ENCODE measurements at places on chromosomes 7 and 10.

- DNase-seq, result no peak
Measured at GRCh38 chr7:47375121-47375938, 206.6 kb downstream of the TNS3 start.

DNA sequence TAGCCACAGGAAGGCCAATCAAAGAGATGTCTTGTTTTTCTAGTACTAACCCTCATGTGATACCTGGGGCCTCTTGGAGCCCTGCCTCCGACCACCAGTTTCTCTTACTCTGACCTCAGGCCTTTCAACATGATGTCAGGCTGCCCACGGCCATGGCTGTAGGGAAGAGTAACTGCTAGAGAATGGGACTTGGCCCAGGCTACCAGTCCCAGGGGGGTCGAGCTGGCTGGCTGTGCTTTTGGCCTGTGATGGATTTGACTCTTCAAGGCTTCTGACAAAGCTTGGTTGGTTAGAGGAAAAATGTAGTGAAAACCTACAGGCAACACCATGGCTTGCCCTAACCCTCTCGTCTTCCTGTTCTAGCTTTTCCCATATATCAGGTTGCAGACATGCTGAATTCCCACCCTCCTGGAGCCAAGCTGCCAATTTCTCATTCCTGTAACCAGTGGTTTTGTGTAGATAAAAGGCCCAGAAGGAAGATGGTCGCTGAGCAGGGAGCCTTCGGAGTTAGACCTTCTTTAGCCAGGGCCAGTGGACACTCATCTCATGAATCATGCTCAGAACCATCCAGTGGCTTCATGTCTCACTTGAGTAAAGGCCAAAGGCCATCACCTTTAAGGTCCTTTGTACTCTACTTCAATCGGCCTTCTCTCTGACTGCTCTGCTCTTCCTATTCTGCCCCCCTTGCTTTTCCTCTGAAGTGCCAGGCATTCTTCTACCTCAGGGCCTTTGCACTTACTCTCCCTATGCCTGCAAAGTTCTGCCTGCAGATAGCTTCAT lies 19.7 kb downstream of the SUFU start:
- no peak for DNase-seq

GRCh38 chr10:116775488-116776400 lies 33.4 kb upstream of the HSPA12A start:
- no peak for DNase-seq

DNA sequence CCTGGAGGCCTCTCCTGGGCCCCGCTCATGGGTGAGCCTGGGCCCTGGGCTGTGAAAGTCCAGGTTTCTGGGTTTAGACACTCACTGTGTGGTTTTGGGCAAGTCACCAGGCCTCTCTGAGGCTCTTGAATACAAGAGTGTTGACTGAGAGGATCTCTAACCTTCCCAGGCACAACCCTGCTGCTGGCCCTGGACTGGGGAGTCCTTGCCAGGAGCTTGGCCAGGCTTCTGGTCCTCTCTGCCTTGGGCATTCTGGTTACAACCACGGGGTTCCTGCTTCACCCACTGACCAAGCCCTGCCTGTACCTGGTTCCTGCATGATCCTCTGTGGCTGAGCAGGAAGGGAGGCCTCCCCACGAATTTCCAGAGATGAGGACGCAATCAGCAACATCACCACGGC lies 63.6 kb upstream of the COL13A1 start:
- no peak for DNase-seq

GRCh38 chr10:71397296-71398212 lies 834 bp downstream of the CDH23 start:
- no peak for DNase-seq

DNA sequence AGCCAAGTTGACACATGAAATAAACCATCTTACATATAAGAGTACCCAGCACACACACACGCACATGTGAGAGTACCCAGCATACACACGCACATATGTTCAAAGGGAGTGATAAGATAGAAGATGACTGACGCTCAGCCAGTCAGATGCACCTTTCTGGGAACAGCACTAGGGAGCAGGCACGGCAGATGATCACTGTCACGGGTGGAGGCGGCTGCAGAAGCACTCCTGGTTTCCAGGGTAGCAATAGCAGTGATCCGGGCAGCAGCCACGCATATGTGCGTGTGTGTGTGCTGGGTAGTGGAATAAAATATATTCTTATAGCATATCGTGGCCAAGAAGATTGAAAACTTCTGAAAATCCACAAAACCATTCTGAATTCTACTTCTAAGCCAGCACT lies 85.8 kb upstream of the NAMPT start:
- DNase-seq, result no peak

- DNase-seq, result no peak
Measured at GRCh38 chr7:75835688-75836285, 22.2 kb upstream of the CCL24 start.

DNA sequence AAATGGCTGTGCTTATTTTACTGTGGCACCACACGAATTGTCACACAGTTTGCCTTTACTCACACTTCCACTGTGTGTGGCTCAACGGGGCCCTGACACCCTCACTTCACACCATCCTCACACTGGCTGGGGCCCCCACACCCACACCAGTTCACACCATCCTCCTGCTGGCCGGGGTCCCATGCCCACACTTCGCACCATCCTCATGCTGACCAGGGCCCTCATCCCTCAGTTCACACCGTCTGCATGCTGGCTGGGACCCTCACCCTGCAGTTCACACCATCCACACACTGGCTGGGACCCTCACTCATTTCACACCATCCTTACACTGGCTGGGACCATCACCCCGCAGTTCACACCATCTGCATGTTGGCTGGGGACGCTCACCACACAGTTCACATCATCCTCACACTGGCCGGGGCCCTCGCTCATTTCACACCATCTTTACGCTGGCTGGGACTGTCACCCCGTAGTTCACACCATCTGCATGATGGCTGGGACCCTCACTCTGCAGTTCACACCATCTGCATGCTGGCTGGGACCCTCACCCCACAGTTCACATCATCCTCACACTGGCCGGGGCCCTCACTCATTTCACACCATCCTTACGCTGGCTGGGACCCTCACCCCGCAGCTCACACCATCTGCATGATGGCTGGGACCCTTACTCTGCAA lies 36.0 kb downstream of the BRI3 start:
- DNase-seq, result no peak

GRCh38 chr7:66162622-66163021 lies 42.5 kb upstream of the TPST1 start:
- no peak for DNase-seq

DNA sequence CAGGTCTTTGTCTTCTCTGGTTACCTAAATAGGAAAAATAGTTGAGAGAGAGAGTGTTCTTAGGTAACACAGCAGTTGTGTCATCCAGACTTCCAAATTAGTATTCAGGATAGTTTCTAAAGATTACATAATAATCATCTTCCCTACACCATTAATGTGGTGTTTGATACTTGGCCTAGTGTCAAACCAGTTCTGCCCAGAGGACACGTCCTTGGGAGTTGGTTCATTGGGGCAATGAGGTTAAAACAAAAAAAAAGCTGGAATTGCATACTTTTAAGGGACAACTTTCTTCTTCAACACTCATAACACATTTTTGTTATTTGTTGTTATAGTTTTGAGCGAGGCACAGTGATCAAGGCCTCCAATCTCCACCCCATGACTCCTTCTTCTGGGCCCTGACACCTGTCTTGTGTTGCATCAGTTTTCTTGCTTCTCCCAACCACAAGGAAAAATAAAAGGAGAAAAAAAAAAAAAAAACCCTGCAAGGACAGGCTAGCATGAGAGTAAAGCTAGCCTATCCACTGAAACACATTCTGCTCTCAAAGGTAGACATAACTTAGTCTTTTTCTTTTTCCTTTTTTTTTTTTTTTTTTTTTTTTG lies 28.8 kb downstream of the STN1 start:
- no peak for DNase-seq

- no peak for DNase-seq
Measured at GRCh38 chr10:92880917-92881316, 32.6 kb downstream of the EXOC6 start.

GRCh38 chr7:116384936-116385635 lies 114.5 kb upstream of the CAV2 start:
- no peak for DNase-seq

GRCh38 chr10:91012502-91012901 lies 91.6 kb upstream of the ANKRD1 start:
- DNase-seq, result no peak

- no peak for DNase-seq
Measured at GRCh38 chr10:98270073-98270740, 2.2 kb upstream of the LOXL4 start.

- no peak for DNase-seq
Measured at GRCh38 chr10:31353574-31353973, 34.6 kb downstream of the ZEB1 start.

DNA sequence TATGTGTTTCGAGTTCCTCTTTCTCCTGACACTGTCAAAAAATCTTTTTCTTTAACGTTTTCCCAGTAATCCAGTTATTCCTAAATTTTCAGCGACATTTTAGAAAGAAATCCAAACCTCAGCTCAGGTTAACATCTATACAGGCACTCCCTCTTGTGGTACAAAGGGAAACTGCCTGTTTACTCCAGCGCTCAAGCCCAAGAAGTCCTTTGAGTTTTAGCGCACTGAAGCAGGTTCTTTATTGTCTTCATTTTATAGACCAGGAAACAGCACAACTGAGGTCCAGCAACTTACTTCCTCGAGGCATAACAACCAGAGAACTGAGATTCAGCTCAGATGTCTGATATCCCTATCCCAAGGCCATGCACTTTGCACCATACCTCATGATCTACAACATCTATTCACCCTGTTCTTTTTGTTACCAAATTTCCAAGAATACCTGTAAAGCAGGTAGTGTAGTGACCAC lies 287.2 kb upstream of the MKLN1 start:
- no peak for DNase-seq

- DNase-seq, result no peak
Measured at GRCh38 chr7:66542049-66542448, 86.6 kb upstream of the KCTD7 start.

DNA sequence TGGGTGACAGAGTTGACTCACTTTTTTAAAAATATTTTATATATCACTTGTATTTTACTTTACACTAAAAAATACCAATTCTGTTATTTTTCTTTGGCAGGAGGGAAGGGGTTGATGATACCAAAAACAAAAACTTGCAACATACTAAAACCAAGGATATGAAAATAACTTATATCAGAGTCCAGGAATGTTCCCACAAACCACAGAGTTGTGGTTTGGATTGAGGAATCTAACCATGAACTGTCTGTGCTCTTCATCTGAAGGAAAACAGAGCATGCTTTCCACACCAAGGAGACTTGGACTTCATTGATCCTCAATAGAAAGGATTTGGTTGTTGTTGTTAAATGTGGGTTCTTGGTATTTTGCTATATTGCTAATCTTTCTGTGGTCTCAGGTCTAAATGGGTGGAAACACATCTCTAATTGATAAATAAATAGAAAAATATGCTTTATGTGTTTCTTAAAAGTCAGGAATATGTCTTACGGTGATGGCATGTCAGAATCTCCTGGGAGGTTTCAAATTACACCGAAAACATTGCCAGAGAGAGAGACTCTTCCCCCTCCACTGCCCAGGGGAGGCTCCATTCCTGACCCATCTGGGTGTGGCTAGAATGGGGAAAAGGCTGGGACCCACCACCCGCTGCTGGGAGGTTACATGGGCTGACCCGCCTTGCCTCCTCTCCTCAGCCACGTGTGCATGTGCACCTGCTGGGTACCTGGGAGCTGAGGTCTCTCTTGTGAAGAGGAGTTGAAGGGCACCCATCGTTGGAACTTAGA lies 46.9 kb upstream of the STK17A start:
- no peak for DNase-seq

DNA sequence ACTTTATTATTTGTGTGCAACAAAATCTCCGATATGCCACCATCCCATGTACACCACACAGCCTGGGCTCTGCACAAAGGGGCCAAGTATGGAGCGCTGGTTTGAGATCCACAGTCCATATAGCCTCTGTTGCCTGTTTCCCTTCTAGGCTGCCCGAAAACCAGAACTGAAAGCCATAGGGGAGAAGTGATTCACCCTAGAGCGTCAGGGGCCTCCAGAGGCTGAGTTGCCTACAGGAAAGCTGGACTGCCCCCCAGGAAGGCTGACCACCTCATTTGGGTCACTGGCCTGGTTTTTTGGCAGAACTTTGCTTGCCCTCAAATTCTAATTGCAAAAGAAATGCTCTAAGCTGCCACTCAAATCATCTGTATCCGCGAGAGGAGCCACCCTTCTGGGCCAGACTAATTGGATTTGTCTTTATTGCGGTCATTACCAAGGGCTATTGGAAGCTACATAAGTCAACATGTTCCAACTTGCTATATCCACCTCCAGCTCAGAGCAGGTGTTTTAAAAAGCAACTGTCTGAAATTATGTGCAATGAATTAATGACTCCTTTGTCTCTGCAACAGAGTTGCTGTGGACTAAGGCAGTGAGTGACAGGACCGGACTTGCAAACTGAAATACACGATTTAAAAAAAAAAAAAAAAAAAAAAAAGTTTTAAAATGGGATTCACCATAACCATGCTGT lies 28.3 kb upstream of the FRMD4A start:
- no peak for DNase-seq

- DNase-seq, result no peak
Measured at GRCh38 chr7:97506728-97507127, 225.2 kb upstream of the TAC1 start.

DNA sequence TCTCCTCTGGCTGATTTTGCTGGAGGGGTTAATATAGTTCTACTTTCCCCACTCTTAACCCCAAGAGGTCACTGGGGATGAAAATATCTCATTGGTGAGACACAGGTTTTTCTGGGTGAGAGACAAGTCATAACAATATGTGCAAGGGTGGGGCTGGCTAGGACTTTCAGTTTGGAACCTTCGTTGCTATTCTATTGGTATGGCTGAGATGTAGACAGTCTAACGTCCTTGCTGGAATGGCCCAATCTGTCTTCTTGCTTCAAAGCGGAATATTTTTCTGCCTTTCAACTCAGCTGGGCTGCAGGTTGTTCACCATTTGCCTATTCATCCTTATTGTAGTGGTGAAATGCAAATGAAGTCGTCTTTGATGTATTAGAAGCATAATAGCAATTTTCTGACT lies 267.3 kb upstream of the MKI67 start:
- no peak for DNase-seq

DNA sequence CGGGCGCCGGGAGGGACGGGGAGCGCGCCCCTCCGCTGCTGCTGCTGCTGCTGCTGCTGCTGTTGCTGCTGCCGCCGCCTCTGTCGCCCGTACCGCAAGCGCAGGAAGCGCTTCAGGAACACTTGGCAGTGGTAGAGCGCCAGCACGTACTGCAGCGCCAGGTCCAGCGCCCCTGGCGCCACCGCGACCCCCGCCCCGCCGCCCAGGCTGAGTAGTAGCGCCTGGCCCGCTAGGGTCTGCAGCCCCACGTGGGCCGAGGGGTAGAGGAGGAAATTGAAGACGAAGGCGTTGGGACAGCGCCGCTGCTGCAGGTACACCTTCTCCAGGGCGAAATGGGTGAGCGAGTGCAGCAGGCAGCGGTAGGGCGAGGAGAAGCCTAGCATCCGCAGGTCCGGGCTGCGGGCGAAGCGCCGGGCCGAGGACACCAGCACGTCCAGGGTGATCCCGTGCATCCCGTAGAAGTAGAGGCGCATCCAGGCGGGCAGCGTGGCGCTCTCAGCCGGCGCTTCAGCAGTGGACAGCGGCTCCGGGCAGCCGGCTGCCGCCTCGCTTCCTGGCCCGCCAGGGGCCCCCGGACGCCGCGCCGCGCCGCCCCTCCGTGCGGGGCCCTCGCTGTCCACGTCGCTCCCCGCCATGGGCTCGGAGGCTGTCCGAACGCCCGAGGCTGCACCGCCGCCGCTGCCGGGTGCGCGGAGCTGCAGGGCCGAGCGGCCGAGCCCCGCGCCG lies at the start of gene TMEM229A:
Gene TMEM229A (minus strand): TSS at position 699 of the 726 bp plus-strand sequence. CDS start 64 bp downstream, at position 635.
- no peak for DNase-seq

GRCh38 chr7:125396466-125397151 lies 467.0 kb upstream of the POT1 start:
- no peak for DNase-seq

Measured in effector CD8-positive, alpha-beta T cell (primary cell).